Activated T-helper 2 cell treated with anti-CD3 and anti-CD28 coated beads, Interferon-gamma antibody, Interleukin-2, Interleukin-4, amounts not matched to agents 10 μg/mL and 5 μg/mL and 100 μg/mL, durations not matched to agents 14 hours and 24 hours and 36 hours (primary cell): ENCODE measurements at places on chromosomes 2 and 18. TPM values are rescaled to one million over a fixed set of nuclear protein-coding genes. Genes with fewer than 3 reads are reported as not detected.

- H3K4me3 ChIP-seq, result no peak overlapping the region
- DNase-seq, result no peak
- H3K36me3 ChIP-seq, result peaks cover 27% of the 10 kb centered on the region
- H3K27me3 ChIP-seq, result no peaks in the 10 kb centered on the region
- H3K4me1 ChIP-seq, result peaks cover 16% of the 10 kb centered on the region
These were observed 47.1 kb upstream of the ZFP36L2 start for GRCh38 chr2:43273529-43273928.

RGPD8 gene
- total RNA-seq, result 15.5 and 16.1 TPM in 2 replicates

- peaks cover 24% of the 10 kb centered on the region for H3K36me3 ChIP-seq
- peaks cover 32% of the 10 kb centered on the region for H3K4me1 ChIP-seq
- DNase-seq, result no peak
- H3K27ac ChIP-seq, result peak overlapping the region; percentile 38
- no peaks in the 10 kb centered on the region for H3K27me3 ChIP-seq
- H3K4me3 ChIP-seq, result no peak overlapping the region
These were observed 14.6 kb upstream of the DYNC2LI1 start for GRCh38 chr2:43759195-43759594.

MCFD2 gene
- 45.2 and 46.0 TPM in 2 replicates for total RNA-seq

PPIG gene
- 57.5 and 57.6 TPM in 2 replicates for total RNA-seq

MBOAT2 gene
- 4.5 and 6.0 TPM in 2 replicates for total RNA-seq

OTOS gene
- total RNA-seq, result not detected in 2 replicates

DNA sequence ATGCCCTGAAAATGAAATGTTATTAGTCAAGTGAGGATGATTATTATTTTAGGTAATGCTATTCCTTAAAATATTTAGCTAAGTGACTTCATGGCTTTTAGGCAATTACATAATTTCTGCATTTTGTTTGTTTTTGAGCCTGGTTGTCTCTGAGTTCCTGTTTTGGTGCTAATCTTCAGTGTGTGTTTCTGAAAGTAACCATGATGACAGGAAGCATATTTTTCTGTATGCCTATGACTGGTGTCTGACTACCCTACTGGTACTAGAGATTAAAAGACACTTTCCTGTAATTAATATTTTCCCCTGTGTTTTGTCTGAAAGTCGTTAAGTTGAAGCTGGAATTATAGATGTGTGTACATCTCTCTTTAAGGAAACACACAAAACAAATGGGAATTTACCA lies 295.0 kb upstream of the SPRED2 start:
- H3K4me3 ChIP-seq, result no peak overlapping the region
- DNase-seq, result no peak
- H3K27ac ChIP-seq, result no peak overlapping the region
- no peaks in the 10 kb centered on the region for H3K4me1 ChIP-seq

- no peaks in the 10 kb centered on the region for H3K4me1 ChIP-seq
- no peak overlapping the region for H3K27ac ChIP-seq
These were observed 323.1 kb downstream of the RBM43 start for GRCh38 chr2:150938527-150938926.

LONRF2 gene
- 0.21 and 0.28 TPM in 2 replicates for total RNA-seq

GRCh38 chr2:51657849-51658248 lies 625.9 kb upstream of the NRXN1 start:
- no peak for DNase-seq
- H3K27ac ChIP-seq, result no peak overlapping the region
- no peak overlapping the region for H3K4me3 ChIP-seq
- H3K36me3 ChIP-seq, result no peaks in the 10 kb centered on the region
- no peaks in the 10 kb centered on the region for H3K27me3 ChIP-seq

GRCh38 chr2:128684523-128684922 lies 365.9 kb upstream of the HS6ST1 start:
- H3K4me1 ChIP-seq, result peaks cover 24% of the 10 kb centered on the region
- no peak overlapping the region for H3K27ac ChIP-seq
- no peak overlapping the region for H3K4me3 ChIP-seq
- H3K36me3 ChIP-seq, result no peaks in the 10 kb centered on the region

GRCh38 chr2:134284119-134284670 lies 30.3 kb downstream of the MGAT5 start:
- H3K4me3 ChIP-seq, result no peak overlapping the region
- H3K4me1 ChIP-seq, result peaks cover 25% of the 10 kb centered on the region
- no peaks in the 10 kb centered on the region for H3K36me3 ChIP-seq
- peaks cover 35% of the 10 kb centered on the region for H3K27me3 ChIP-seq
- no peak for DNase-seq
- no peak overlapping the region for H3K27ac ChIP-seq

GRCh38 chr2:238381341-238382115 lies 45.2 kb upstream of the ASB1 start:
- H3K4me1 ChIP-seq, result peaks cover 34% of the 10 kb centered on the region
- H3K27ac ChIP-seq, result no peak overlapping the region
- no peak overlapping the region for H3K4me3 ChIP-seq
- H3K36me3 ChIP-seq, result peaks cover 4% of the 10 kb centered on the region
- H3K27me3 ChIP-seq, result no peaks in the 10 kb centered on the region
- no peak for DNase-seq
